Testis (tissue), 5 donors: ENCODE measurements at places on chromosomes 3 and 15. TPM values are rescaled to one million over a fixed set of nuclear protein-coding genes. Genes with fewer than 3 reads are reported as not detected.

DNA sequence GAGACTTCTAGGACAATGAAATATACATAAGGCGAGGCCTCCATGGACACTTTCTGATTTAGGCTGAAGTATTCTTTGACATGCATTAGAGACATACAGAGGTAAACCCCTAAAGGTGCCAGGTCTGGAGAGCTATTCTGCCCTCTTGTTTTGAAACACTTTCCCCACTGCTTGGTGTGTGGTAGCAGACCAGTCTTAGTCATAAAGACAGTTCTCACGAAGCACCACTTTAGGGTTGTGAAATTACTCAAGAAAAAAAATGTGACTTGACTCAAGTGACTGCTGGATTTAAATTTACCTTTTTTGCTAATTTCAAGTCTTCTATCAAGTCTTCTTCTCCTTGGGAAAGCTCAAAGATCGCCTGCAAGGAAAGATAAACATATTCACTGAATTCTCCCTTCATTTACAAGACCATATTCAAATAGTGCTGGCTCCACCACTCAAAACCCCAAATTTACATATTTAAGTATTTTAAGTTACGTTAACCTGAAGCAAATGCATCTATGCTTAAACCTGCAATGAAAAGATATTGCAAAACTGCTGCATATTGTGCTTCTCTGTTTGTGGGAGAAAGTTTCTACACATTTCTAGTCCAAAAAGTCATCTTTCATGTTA, 48.4 kb downstream of the ARHGEF3 start:
- no peak overlapping the region for H3K27ac ChIP-seq
- no peak overlapping the region for H3K4me3 ChIP-seq
- DNase-seq, result no peak
- H3K27me3 ChIP-seq, result no peaks in the 10 kb centered on the region

DNA sequence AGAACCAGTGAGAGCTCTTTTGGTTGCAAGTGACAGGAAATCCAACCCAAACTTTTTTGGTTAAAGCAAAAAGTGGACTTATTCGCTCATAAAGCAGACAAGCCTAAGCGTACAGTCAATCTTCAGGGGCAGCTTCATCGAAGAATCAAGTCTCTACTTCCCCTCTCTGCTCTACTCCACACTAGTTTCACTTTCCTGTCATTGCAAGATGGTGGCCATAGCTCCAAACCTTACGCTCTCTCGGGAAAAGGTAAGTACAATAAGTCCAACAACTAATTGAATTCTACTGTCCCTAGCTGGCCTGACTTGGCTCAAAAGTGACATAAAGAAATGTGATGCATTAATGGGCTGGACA, 24.9 kb upstream of the ZNF710 start:
- no peak overlapping the region for H3K4me3 ChIP-seq
- DNase-seq, result no peak
- no peaks in the 10 kb centered on the region for H3K36me3 ChIP-seq
- no peak overlapping the region for H3K27ac ChIP-seq
- H3K27me3 ChIP-seq, result no peaks in the 10 kb centered on the region

CKMT1A gene
- 1.2 TPM for total RNA-seq

P2RY1 gene
- 8.2 TPM for total RNA-seq

DNA sequence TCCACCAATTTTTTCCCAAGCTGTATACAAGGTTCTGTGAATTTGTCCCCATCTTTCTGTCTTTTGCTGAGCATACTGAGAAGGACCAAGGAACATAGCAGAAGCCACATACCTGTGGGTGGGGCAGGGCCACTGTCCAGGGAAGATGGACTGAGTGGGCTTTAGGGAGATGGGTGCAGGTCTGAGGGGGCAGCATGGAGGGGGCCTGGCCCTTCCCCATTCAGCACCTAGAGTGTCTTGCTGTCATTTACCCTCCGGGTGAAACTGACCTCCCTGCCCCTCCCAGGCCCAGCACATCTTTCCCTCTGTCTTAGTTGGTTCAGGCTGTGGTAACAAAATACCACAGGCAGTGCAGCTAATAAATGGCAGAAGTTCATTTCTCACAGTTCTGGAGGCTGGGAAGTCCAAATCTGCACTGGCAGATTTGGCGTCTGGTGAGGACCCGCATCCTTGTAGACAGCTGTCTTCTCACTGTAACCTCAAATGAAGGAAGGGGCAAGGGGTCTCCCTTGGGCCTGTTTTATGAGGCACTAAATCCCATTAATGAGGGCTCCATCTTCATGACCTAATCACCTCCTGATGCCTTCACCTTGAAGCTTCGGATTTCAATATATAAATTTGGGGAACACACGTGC, 180.0 kb upstream of the SMAD3 start:
- peaks cover 11% of the 10 kb centered on the region for H3K4me1 ChIP-seq
- H3K27ac ChIP-seq, result no peak overlapping the region
- H3K4me3 ChIP-seq, result no peak overlapping the region

DNA sequence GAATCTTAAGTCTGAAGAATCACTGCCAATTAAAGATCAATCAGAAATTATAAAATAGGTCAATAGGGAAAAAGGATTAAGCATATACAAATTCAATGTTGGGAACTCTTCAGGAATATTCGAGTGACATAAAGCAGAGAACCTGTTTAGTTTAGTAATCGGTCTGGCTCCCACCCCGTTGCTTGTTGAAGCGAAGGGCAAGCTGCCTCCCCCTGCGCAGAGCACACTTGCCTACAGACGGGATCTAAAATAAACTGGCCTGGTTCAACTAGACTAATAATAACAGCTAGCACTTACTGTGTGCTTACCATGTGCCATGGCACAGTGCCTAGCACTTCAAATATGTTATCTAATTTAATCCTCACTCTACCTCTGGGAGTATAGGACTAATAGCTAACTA, 8.6 kb downstream of the SEMA6D start:
- no peaks in the 10 kb centered on the region for H3K36me3 ChIP-seq
- H3K27ac ChIP-seq, result no peak overlapping the region
- H3K4me3 ChIP-seq, result no peak overlapping the region
- DNase-seq, result no peak

DNA sequence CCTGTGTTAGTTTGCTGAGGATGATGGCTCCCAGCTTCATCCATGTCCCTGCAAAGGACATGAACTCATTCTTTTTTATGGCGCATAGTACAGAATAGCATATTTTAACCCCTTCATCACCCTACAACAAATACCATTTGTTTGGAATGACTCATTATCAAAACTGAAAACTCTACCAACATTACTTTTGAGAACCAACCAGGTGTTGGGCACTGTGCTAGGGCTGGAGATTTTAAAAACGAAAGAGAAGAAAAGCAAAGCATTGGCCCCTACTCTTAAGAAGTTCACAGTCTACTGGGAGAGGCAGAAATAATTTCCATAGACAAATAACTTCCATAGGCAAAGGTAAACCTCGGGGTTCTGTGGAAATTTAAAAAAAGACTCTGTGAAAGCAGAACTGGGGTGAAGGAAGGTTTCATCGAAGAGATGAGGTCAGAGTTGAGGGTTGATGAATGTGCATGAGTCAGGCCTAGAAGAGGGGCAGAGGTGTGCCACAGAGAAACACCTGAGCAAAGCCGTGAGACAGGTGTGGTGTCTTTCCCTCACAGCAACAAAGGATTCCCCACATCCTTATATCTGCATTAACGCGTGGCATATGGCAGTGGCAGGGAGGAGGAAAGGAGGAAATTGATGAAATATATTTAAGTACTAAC, 51.0 kb downstream of the MCF2L2 start:
- H3K36me3 ChIP-seq, result no peaks in the 10 kb centered on the region
- H3K4me1 ChIP-seq, result no peaks in the 10 kb centered on the region
- no peak overlapping the region for H3K27ac ChIP-seq
- DNase-seq, result no peak

DNA sequence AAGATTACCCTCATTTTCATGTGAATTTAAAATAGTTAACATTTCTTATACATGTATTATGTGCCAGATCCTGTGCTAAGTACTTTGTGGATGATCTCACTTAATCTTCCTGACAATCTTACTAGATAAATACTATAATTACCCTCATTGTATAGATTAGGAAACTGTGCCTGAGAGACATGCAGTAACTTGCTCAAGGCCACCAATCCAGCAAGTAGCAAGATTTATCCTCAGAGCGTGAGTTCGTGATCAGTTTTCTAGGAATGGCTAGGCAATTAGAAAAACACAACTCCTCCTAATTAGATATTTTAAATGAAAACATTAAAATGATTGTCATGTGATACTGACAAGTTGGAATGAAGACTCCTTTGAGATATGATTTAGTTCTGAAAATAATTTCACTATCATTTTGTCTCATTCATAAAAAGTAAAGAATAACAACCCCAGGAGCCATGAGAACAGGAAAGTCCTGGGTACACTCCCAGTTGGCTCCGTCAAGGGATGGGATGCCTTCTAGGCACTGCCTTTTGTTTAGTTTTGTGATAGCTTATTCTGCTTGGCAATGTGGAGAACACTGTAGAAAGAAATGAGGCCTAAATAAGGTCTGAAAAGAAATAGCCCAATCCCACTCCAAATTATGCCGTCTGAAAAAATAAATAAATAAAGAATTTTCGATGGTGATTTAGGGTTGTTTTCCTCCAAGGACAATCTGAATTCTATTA, 61.3 kb downstream of the FBN1 start:
- no peaks in the 10 kb centered on the region for H3K27me3 ChIP-seq
- no peak for DNase-seq
- no peak overlapping the region for H3K27ac ChIP-seq
- no peaks in the 10 kb centered on the region for H3K4me1 ChIP-seq
- no peaks in the 10 kb centered on the region for H3K36me3 ChIP-seq
- no peak overlapping the region for H3K4me3 ChIP-seq

GRCh38 chr15:60546744-60547143, 67.8 kb upstream of the ICE2 start:
- no peaks in the 10 kb centered on the region for H3K36me3 ChIP-seq
- H3K27me3 ChIP-seq, result no peaks in the 10 kb centered on the region
- no peak for DNase-seq
